Activated gamma-delta T cell (primary cell): ENCODE measurements at places on chromosomes 6 and 20.

GRCh38 chr6:74814440-74814839 is 391.4 kb downstream of the COL12A1 start:
- DNase-seq = no peak

GRCh38 chr6:106973018-106973835 is 1.3 kb downstream of the CD24 start:
- DNase-seq = no peak

DNA sequence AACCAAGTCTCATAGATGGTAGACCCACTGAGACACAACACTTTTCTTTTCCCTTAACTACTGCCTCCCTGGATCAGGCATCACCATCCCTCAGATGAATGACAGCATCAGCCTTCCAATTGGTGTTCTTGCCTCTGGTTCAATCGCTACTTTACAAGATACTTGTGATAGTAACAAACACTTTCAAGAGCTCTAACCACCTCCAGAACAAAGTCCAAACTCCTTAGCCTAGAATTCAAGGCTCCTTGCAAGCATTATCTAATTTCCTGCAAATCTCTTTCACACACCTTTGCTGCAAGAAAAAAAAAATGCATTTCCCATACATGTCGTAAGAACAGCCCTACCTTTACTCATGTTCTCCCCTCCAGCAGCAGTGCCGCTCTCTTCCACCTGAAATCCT is 33.1 kb downstream of the RALGAPA2 start:
- no peak for DNase-seq

- no peak for DNase-seq
Measured at GRCh38 chr6:140581601-140582000, 1207.2 kb upstream of the CITED2 start.

- DNase-seq = no peak
Measured at GRCh38 chr6:18509871-18510643, 122.9 kb downstream of the RNF144B start.

GRCh38 chr20:36582322-36582721 is 8.9 kb downstream of the TGIF2 start:
- DNase-seq = no peak

DNA sequence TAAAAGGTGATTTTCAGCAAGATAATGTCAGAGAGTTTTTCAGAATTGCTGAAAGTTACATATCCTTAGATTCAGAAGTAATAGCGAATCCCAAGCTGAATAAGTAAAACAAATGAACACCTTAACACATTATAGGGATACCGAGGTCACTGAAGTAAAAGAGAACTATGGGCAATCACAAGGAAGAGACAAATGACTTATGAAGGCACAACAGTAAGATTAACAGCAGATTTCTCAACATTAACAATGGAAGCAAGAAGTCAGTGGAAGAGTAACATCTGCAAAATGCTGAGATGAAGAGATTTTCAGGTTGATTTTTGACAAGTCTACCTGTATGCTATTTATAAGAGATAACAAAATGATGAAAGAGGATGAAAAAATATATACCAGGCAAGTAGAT is 86.1 kb upstream of the EZR start:
- DNase-seq = no peak

- no peak for DNase-seq
Measured at GRCh38 chr6:43821101-43821886, 51.3 kb downstream of the VEGFA start.

GRCh38 chr6:26214803-26215584 is 127.8 kb downstream of the HFE start:
- DNase-seq = no peak

- DNase-seq = no peak
Measured at GRCh38 chr6:137711972-137712371, 155.1 kb upstream of the TNFAIP3 start.

GRCh38 chr6:26331218-26332073 is 33.6 kb upstream of the BTN3A2 start:
- DNase-seq = no peak
